ENCODE measurements at places on chromosomes 6 and 20.

DNA sequence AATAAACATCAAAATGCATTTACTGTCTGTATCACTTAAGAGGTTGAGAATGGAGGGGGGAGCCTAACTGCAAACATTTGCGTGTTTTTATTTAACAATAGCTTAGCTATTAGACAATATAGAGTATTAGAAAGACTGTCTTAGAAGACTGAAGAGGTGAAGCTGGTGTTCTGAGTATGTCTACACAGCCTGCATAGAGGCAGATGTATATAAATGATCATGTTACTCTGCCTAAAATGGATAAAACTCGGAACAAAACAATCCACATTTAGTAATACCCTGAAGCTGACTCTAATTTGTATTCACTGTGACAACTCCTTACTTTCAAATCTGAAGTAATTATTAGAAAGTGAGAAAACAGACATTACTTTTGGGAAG lies 181.9 kb downstream of the GMPR start:
- no peak for DNase-seq

DNA sequence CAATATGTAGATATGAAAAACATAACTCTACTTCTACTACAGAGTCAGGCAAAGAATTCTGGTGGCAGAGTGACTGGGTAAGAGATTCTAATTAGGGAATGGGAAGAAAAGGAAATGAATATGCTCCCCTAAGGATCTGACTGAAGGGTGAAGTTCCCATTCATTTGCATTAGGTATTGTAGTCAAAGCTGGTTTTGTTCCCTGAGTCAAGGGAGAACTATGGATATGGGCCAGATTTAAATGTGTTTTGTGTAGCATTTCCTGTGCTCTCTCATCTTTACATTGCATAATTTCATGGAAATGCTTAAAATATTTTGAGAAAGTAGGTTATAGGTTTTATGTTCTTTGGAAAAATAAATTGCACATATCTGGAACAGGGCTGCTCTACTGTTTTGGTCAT lies 299.7 kb downstream of the BTBD3 start:
- no peak for DNase-seq

DNA sequence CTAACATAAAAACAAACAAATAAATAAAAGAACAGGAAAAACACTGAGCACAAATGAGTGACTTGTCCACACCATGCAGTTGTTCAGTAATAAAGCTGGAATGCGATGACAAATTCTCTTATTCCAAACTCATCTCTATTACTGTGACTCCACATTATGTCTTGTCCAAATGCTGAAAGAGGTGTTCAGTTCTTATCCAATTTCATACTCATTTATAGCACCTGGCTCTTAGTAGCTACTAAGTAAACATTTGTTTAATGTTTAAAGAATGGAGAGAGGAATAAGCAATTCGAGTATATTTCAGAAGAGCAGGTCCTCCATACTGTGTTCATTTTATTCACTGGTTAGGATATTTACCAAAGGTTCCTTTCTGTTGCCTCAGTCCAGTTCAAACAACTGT lies 439.0 kb upstream of the JAG1 start:
- no peak for DNase-seq

DNA sequence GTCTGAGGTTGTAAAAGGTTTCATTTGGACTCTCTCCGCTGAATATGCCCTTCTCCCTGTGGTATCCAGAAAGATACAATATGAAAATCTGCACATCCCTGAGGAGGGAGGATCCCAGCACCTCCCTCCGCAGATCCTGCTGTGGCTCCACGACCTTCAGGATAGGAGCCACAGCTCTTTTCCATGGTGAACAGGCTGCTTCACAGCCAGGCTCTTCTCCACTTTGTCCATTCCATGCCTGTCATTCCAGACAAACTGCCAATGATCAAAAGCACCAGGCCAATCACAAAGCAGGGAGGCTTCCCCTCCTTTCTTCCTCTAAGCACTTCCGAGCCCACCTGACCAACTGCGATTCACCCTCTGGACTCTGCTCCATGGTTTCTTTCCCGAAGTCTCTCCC lies 339.8 kb downstream of the ESR1 start:
- DNase-seq: no peak

- DNase-seq: no peak
Observed at GRCh38 chr6:70186461-70186860, 116.4 kb downstream of the COL9A1 start.

- no peak for DNase-seq
Observed at GRCh38 chr20:48234951-48235350, 449.7 kb upstream of the SULF2 start.

DNA sequence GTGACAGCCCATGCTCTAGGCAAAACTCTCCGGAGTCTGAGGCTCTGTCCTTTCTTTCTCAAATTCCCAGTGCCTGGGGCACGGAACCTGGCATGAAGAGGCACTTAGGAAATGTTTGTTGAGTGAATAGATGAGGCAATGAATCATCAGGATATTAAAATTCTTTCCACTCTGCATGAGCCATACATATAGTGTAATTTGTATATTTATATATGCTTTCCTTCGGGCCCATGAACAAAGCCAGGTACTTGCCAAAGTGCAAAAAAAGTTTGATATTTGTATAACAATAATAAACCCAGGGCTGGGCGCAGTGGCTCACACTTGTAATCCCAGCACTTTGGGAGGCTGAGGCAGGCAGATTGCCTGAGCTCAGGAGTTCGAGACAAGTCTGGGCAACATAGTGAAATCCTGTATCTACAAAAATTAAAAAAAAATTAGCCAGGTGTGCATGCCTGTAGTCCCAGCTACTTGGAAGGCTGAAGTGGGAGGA lies 212.3 kb upstream of the ZNF217 start:
- no peak for DNase-seq

DNA sequence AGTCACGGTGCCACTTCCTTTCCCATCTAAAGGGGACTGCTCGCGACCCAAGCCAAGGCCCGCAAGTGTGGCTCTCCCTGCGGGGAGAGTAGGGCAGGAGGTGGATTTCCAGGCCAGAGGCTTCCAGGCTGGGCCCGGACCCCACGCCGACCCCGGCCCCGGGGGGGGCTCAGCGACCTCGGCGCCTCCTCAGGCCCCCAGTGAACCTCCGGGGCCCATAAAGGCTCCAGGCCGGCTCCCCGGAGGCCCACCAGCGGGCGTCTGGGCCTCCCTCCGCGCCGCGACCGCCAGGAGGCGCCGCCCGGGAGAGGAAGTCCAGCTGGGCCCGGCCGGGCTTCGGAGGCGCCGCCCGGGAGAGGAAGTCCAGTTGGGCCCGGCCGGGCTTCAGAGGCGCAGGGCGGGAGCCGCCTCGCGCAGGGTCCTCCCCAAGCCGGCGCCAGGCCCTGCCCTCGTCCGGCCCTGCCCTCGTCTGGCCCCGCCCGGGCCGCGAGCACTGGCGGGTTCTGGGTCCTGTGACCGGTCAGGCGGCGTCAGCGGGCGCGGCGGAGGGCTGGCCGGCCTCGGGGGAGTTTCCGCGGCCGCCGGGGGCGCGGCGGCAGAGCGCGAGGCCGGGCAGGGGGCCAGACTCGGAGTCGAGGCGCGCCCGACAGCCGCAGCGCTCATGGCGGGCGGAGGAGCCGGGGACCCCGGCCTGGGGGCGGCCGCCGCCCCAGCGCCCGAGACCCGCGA lies at the start of gene RAB32:
Gene RAB32 (plus strand): TSS at position 623 of the 729 bp plus-strand sequence. CDS start 39 bp downstream, at position 662.
- no peak for DNase-seq

GRCh38 chr6:139647016-139647415 lies 272.6 kb upstream of the CITED2 start:
- no peak for DNase-seq

DNA sequence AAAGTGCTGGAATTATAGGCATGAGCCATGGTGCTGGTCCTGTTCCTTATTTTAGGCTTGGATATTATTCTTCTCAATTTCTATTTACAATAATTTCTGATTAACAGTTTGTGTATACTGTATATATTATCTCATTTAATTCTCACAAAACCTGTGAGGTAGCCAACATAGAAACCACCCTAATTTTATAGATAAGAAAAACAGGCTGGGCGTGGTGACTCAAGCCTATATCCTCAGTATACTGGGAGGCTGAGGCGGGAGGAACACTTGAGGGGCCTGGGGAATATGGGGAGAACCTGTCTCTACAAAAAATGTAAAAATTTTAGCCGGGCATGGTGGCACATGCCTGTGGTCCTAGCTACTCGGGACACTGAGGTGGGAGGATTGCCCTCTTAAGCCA lies 3.8 kb upstream of the AFG1L start:
- DNase-seq: no peak

GRCh38 chr20:25464501-25465242 lies 57.2 kb downstream of the GINS1 start:
- DNase-seq: no peak

DNA sequence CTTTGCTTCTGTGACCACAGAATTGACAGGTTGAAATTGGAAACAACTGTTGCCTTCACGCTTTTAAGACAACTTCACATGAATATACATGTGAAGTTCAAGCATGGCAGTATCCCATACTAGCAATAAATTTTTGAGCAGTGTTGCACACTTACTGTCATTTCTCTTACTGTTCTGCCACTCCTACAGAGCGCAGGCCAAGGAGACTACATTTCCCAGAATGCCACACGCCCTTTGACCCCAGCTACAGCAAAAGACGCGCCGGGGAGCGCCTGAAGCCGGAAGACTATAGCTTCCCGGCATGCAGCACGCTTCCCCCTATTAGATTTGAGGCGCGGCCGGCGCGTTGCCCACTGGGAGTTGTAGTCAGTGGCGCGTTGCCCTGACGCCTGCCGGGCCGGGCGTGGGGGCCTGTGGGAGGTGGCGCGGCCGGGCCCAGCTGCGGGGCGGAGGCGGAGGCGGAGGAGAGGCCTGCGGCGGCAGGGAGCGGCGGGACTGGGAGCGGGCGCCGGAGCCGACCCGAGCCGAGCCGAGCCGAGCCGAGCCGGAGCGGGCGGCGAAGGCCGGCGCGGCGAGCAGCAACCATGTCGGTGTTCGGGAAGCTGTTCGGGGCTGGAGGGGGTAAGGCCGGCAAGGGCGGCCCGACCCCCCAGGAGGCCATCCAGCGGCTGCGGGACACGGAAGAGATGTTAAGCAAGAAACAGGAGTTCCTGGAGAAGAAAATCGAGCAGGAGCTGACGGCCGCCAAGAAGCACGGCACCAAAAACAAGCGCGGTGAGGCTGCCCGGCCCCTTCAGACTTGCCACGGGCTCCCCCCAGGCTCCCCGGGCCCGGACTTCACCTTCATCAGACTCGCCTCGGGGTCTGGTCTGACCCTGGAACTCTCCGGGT lies at the start of gene CHMP4B:
Gene CHMP4B (plus strand): TSS at position 464 of the 891 bp plus-strand sequence. CDS start 121 bp downstream, at position 585.
- peak; percentile 98 for DNase-seq

DNA sequence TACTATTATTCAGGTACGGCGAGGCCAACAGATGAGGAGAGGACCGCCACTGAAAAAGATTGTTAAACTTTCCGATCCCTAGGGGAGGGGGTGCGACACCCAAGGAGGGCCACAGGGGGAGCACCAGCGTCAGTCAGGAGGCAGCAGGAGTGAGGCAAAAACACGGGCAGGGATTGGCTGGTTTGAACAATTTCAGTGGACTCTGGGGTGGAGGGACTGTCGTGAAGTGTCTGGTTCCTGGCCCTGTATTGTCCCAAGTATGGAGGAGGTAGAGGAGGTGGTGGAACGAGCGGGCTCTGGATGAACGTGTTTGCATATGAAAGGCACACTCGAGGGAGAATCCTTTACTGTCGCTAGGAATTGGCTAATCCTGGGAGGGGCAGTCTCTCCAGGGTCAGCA lies 32.5 kb upstream of the MCUR1 start:
- no peak for DNase-seq

DNA sequence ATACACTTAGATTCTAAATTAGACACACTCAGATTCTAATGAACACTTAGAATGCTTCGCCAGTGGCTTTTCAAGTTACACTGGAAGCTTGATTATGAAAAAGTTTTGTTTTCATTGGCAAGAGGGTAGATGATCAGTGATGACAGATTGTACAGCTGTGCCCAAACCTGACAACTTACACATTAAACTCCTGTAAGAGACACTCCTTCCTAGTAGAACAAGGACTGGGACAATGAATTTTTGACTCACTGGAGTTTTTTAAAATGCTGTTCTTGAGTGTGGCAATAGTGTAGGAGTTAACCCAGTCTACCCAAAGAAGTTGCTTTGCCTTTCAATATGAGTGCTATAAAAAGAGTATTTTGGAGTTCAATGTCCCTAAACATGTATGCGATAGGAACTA lies 140.8 kb downstream of the SLC16A10 start:
- no peak for DNase-seq

DNA sequence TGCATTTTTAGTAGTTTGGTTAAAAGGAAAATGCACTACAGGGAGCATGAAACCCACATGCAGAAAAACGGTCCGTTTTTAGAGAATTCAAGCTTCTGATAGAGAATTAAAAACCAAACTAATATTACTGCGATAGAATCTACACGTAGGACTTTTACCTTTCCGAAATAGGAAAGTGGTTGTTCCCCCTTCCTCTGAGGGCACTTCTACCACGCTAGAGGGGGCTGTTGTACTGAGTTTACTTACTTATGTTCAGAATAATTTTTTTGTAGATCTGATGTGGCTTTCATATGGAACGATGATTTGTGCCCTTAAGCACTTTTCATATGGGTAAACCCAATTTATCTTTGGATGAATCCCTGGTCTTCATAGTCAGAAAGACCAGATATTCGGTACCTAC lies 264.3 kb upstream of the PLN start:
- no peak for DNase-seq

DNA sequence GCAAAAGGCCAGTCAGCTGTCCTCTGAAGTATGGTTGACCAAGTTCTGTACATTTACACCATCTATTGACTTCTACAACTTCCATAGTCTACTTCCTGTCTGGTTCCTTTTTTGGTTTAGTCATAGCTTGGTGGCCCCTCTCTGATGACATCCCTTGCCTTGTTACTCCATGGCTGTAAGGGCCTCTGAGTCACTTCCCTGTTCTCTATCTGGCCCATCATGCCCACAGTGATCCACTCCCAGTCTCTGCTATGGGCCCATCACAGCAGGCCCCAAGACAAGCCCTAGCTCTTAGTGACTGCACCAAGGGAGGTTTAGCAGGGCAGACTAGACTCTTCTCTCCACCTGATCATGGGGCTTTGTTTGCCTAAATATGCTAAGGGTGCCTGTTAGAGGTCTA lies 441.6 kb downstream of the HACE1 start:
- DNase-seq: no peak

GRCh38 chr6:6649824-6650349 lies 61.4 kb downstream of the LY86 start:
- DNase-seq: no peak

GRCh38 chr20:4341804-4342485 lies 326.6 kb upstream of the RNF24 start:
- no peak for DNase-seq

- DNase-seq: no peak
Observed at GRCh38 chr20:53834749-53835148, 235.6 kb downstream of the BCAS1 start.

- no peak for DNase-seq
Observed at GRCh38 chr6:1494671-1495070, 105.3 kb downstream of the FOXF2 start.

DNA sequence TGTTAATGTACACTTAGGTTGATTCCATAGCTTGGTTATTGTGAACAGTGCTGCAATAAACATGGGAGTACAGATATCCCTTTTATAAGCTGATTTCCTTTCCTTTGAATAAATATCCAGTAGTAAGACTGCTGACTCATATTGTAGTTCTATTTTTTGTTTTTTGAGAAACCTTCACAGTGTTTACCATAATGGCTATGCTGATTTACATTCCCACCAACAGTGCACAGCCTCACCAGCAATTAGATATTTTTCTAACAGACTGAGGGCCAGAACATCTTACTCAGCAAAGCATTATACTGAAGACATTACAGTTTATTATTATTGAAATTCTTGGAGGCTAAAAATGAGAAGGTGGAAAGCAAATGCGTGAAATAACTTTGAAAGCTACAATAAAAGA lies 187.3 kb upstream of the HEY2 start:
- no peak for DNase-seq
